Mesothelial cell of epicardium (in vitro differentiated cells): ENCODE measurements at places on chromosomes 3 and 15. TPM values are rescaled to one million over a fixed set of nuclear protein-coding genes. Genes with fewer than 3 reads are reported as not detected.

IL17RB gene
- total RNA-seq: 1.4 to 1.7 TPM (median 1.6 TPM) in 3 replicates

TMCO5A gene
- not detected in 3 replicates for total RNA-seq

- no peak overlapping the region for H3K4me3 ChIP-seq
- H3K27me3 ChIP-seq: no peaks in the 10 kb centered on the region
- peaks cover 20% of the 10 kb centered on the region for H3K4me1 ChIP-seq
Measured at GRCh38 chr3:123586131-123586530, 1.3 kb upstream of the HACD2 start.

- peak overlapping the region; percentile 45 for H3K4me3 ChIP-seq
- no peak overlapping the region for H3K27ac ChIP-seq
- no peaks in the 10 kb centered on the region for H3K36me3 ChIP-seq
- no peaks in the 10 kb centered on the region for H3K27me3 ChIP-seq
Measured at GRCh38 chr15:29113336-29114220, 156.0 kb downstream of the NSMCE3 start.

C3orf80 gene
- not detected in 3 replicates for total RNA-seq
